Left renal pelvis (tissue), 4 donors: ENCODE measurements at places on chromosomes 1 and 21.

- no peak for DNase-seq
Measured at GRCh38 chr21:34864370-34865149, 184.5 kb downstream of the RUNX1 start.

DNA sequence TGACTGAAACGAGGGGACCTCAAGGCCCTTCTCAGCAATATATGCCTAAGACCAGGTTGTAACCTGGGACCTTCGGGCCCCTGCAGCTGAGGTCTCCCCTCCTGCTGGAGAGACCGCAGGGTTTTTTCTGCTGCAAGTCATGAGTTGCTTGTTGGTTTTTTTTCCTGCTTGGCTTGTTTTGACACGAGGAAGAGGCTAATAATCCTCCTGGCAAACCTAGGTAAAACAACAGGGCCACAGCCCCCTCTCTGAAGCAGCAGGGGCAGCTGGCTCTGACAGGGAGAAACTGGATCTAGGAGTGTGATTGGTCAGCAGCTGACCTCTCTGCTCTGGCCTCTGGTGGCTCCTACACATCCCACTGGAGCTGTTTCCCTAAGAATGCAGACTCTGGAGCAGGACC is 69.0 kb downstream of the CD34 start:
- DNase-seq, result no peak

DNA sequence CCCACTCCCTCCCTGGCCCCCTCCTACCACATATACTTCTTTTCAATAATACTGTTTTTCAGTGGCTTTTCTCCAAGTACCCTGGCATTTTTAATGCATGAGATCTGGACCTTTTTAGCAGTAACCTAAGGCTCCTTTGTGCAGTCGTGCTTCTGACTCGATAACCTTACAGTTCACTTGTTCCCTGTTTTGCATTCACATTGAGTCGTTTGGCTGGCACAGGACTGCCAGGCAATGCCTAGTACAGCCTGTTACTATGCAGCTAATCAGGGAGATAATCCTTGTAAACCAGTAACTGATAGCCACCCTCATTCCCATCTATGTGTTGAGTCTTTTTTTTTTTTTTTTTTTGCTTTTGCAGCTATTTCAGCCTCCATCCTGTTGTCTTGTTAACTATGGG is 3.7 kb downstream of the ATP1B1 start:
- DNase-seq, result no peak

GRCh38 chr1:179817789-179818188 is 59.8 kb downstream of the TOR1AIP2 start:
- DNase-seq, result no peak

DNA sequence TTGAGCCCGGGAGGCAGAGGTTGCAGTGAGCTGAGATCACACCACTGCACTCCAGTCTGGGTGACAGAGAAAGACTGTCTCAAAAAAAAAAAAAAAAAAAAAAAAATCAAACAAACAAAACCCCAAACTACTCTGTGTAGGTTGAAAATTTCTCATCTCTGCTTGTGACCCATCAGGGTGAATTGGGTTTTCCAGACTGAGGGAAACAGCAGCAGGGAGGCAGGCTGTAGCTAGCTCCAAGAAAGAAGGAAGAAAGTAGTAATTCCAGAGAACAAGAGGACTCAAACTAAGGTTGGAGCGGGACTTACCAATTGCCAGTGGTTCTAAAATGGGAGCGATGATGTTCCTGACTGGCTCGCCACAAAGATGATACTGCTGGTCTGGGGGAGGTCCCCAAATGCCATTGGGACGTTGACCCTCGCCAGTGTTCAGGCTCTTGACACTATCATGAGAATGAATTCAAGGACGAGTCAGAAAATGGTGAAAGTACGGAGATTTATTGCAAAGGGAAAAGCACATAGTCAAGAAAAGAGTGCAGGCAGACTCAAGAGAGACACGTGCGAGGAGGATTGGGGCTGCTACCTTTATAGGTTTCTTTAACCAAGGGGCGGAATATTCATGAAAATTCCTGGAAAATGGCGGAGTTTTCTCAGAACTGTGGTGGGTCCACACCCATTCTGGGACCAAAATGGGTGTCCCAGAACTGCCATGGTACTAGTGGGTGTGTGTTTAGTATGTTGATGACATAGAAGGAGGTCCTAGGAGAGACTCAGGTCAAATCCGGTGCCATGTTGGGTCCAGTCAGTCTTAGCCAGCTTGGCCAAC is 13.4 kb downstream of the AADACL4 start:
- no peak for DNase-seq

DNA sequence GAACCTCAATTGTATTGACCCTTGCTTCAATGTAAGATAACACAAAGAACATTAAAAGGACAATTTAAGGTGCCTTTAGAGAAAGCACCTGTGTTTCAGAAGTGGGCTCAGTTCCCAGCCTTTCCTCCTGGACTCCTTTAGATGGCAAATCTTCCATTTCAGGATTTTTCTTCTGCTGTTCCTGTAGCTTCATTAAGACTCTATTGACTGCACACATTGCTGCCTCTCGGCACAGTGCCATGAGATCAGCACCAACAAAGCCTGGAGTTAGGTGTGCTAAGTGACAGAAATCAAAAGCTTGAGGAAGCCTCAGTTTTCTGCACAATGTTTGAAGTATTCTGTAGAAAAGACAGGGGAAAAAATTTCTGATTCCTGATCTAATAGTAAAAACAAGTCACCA is 40.6 kb downstream of the NVL start:
- DNase-seq, result no peak

DNA sequence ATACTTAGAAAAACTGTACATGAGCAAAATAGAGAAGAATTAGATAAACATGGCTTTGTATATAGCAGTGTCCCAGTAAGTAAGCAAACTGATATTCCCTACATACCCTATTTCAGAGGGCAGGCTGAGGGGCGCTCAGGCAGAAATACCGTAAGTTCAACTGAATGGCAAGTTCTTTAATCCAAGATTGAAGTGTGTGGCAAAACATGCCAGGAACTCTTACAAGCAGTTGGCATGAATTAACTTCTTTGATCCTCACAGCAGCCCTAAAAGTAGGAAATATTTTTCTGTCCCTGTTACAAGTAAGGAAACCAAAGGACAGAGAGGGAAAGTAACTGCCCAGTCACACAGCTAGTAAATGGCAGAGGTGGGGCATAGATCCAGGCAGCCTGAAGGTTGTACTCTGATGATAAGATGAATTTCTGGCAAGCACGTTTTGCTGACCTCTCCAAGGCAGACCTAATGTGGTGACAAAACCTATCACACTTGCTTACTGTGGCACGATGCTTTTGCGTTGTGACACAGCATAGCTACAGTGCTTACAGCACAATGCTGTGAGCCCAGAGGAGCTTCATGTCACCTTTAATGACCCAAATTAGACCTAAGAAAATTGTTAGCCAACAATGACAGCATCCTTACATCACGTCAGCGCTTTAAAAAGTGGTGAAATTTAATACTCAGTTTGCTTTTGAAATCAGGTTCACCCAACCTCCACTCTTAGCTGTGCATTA is 35.0 kb upstream of the THEM4 start:
- DNase-seq, result no peak

GRCh38 chr1:197140121-197140520 is 6.3 kb downstream of the ASPM start:
- no peak for DNase-seq

GRCh38 chr1:38451541-38451993 is 405.0 kb upstream of the POU3F1 start:
- DNase-seq, result no peak

GRCh38 chr1:59674595-59674994 is 140.2 kb upstream of the HOOK1 start:
- no peak for DNase-seq

DNA sequence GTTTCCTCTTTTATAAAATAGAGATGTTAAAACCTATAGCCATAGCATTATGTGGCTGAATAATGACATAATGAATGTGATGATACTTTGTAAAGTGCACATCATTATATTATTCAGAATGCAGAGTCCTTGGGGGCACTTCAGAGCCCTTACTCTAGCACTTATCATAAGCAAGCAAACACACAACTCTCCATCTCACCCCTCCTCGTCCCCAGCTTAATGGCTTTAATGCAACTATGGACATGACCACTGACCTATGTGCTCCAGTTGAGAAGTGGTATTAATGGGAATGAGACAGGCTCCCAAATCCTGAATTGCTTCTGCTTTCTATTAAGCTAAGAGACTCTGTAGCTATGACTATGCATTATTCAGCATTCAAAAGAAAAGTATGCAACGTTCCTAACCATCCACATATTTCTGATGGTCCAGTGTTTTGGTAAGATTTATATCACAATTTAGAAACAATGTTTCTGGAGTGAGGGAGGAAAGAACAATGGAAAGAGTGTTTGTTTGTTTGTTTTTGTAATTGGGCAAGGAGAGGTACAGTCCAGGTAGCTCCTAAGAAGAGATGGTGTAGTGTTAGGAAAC is 194.0 kb upstream of the PLXNA2 start:
- no peak for DNase-seq

DNA sequence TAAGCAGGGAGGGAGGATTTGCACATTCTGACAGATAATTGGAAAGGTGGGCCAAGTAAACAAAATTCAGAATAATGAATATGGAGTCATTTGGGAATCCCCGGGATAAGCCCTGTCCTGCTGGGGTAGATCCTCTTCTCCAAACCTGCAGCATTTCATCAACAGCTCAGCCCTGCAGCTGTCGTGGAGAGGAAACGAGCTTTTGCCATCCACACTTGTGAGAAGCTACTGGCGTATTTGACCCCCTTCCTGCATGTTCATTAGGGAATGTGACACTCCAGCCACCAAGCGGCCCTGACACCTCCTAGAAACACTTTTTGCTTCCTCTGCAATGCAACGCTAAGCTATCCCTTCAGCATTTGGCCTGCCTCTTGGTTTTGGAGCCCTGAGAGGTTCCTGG is 8.0 kb upstream of the LEFTY2 start:
- DNase-seq, result no peak

DNA sequence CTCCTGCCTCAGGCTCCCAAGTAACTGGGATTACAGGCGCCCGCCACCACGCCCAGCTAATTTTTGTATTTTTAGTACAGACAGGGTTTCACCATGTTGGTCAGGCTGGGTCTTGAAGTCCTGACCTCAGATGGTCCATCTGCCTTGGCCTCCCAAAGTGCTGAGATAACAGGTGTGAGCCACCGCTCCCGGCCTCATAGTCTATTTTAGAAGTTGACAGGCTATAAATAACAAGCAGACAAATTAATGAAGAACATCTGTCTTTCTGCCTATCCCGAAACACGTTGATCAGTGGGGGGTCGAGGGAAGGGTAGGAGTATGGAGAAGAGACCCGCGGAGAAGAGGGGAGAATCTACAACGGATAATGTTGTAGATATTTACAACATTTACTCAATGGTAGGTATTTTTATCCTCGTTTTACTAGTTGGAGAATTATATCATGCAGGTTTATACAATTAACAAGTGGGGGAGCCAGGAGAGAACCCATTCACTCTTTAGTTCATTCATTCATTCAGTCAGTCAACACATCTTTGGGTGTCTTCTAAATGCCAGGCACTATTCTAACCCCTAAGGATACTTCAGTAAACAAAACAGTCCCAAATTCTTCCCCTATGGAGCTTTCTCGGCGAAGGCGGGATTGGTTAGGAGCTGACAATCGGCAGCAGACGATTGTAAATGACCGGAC is 497 bp upstream of the IFNAR2 start:
- DNase-seq, result no peak

DNA sequence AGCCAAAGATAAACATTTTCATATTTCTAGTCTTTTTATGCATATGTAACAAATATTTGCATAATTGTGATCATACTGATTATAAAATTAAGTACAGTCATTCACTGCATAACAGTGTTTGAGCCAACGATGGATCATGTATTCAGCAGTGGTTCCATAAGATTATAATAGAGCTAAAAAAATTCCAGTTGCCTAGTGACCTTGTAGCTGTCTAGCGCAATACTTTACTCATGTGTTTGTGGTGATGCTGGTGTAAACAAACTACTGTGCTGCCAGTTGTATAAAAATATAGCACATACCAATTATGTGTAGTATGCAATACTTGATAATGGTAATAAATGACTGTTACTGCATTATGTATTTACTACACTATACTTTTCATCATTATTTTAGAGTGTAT is 2.1 kb upstream of the S100A10 start:
- DNase-seq, result no peak

DNA sequence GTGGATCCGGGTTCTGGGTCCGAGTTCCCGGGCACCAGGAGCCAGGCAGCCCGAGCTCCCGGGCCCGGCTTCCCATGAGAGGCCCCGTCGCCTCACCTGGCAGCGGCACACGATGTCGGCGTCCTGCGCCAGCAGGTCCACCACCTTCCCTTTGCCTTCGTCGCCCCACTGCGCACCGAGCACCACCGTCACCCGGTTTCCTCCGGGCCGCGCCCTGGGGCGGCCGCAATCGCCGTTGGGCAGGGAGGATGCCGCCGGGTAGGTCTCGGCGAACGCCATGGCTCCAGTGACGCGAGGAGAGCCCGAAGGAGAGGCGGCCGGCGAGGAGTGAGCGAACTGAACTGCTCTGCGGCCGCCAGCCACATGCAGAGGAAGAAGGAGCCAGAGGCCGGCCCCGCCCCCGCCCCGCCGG is at the start of gene ADSS2:
Gene ADSS2 (minus strand): TSS at position 371 of the 412 bp plus-strand sequence. CDS start 92 bp downstream, at position 279.
- DNase-seq, result no peak

DNA sequence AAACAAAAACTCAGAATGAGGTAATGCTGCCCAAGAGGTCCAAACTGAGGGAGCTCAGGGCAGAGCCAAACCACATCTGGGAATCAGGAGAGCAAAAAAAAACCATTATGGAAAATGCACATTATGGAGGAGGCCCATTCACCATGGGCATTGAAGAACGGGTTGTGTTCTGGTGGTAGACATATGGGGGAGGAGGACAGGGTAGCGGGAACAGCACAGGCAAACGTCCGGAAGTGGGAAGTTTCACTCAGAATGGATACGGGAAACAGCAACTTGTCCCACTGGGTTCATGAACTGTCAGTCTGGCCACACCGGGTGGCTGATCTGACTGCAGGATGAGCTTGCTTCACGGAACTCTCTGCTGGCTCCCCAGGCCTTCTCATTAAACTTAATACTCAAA is 139.7 kb downstream of the RRAGC start:
- DNase-seq, result no peak

- no peak for DNase-seq
Measured at GRCh38 chr1:218995091-218995665, 178.5 kb upstream of the LYPLAL1 start.

DNA sequence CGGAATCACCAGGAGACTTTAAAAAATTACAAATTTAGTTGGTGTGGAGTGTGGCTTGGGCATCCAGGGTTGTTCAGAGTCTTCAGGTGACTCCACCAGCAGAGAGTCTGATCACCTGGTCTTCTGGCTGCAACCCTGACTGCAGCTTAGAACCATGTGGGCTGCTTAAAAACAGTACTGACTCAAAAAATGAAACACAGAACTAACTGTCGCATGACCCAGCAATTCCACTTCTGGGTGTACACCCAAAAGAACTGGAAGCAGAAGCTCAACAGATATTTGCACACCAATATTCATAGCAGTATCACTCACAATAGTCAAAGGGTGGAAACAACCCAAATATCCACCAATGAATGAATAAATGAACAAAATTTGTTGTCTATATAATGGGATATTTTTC is 17.3 kb downstream of the TLR5 start:
- DNase-seq, result no peak
